ENCODE measurements at places on chromosomes 13 and 19.

- no peak for DNase-seq
Measured at GRCh38 chr13:41199079-41199478, 4.7 kb upstream of the KBTBD7 start.

DNA sequence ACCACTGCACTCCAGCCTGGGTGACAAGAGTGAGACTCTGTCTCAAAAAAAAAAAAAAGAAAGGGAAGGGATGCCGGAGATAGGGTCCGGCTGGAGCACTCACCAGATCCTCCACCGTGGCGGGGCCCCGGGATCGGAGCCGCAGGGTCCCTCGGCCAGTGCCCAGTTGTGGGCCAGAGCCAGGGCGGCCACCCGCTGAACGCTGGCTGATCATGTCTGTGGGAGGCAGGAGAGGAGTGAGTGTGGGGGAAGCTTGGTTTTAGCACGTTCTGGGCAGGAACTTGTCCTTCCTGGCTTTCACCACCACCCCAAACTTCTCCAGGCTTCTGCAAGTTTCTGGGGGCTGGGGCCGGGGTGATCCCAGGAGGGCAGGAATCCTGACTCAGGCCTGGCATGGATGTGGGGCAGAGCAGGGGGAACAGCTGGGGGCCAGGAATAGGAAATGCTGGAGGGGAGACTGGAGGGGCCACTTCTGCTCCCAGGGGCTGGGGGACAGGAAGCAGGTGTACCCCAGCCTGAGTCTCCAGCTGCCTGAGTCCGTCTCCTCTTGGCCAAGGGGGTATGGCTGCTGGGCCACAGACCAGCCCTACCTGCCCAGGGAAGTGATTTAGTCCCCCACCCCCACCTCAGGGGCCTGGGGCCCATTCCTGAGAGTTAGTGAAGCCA lies 4.3 kb upstream of the PTGER1 start:
- DNase-seq: no peak

GRCh38 chr19:39846678-39847486 lies 703 bp upstream of the FBL start:
- no peak for DNase-seq

DNA sequence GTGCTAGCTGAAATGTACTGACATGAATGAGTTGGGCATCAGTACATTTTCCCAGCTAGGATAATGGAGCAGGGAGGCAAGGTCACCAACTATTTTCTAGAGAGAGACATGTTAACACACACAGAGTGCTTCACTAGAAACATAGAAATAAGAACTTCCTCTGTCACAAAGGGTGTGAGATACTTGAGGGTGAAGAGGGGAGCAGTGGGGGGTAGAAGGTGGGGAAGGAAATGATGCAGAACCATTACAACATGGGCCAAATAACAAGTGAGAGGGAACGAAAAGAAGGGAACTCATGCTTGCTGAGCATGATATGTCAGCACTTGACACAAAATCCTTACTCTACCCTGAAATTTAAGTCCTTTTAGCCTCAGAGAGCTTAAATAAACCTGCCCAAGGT lies 87.8 kb upstream of the RFC3 start:
- no peak for DNase-seq

DNA sequence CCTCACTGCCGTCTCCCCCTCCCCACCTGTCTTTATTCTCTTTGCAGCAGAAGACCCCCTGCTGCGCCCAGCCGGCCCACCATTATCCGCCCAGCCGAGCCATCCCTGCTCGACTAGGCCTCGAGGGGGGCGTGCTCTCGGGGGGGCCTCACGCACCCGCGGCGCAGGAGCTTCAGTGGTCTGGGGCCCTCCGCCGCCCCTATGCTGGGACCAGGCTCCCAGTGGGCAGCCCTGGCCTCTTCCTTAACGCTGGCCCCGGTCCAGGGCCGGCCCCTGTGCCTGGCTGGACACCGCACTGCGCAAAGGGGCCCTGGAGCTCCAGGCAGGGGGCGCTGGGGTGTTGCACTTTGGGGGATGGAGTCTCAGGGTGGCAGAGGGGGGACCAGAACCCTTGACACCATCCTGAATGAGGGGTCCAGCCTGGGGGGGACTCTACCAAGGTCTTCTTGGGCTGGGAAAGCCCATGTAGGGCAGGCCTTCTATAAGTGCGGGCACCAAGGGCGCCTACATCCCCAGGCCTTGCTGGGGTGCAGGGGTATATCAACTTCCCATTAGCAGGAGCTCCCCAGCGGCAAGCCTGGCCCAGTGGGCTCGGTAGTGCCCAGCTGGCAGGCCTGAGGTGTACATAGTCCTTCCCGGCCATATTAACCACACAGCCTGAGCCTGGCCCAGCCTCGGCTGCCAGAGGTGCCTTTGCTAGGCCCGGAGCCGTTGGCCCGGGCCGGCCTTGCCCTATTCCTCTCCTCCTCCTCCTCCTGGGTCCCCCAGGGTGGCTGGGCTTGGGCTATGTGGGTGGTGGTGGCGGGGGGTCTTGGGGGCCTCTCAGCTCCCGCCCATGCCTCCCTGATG lies 4.9 kb downstream of the TMED1 start:
- no peak for DNase-seq

- no peak for DNase-seq
Measured at GRCh38 chr13:61029064-61029463, 386.6 kb downstream of the PCDH20 start.

DNA sequence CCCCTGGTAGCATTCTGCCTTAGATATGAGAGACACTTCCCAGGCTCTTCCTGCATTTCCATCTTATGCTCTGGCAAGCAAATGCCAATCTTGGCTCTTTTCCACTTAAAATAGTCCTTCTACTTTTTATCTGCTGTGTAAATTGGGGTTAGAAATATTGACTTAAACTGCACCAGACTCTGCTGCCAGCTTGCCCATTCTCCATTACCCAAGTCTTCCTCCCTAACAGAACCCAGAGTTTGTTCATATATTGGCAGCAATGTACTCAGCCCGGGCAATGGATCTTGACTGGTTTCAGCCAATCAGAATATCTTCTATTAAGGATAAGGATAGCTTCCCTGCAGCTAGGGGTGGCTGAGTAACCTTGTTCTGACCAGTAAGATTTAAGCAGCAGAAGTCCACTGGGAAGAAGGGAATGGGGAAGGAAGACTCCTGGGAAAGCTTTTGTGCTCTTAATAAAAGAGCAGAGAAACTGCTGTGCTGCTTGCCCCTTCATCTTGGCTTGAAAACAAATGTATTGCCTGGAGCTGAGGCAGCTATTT lies 177.1 kb downstream of the KCNRG start:
- no peak for DNase-seq

GRCh38 chr13:38933786-38934185 lies 56.8 kb downstream of the STOML3 start:
- DNase-seq: no peak

DNA sequence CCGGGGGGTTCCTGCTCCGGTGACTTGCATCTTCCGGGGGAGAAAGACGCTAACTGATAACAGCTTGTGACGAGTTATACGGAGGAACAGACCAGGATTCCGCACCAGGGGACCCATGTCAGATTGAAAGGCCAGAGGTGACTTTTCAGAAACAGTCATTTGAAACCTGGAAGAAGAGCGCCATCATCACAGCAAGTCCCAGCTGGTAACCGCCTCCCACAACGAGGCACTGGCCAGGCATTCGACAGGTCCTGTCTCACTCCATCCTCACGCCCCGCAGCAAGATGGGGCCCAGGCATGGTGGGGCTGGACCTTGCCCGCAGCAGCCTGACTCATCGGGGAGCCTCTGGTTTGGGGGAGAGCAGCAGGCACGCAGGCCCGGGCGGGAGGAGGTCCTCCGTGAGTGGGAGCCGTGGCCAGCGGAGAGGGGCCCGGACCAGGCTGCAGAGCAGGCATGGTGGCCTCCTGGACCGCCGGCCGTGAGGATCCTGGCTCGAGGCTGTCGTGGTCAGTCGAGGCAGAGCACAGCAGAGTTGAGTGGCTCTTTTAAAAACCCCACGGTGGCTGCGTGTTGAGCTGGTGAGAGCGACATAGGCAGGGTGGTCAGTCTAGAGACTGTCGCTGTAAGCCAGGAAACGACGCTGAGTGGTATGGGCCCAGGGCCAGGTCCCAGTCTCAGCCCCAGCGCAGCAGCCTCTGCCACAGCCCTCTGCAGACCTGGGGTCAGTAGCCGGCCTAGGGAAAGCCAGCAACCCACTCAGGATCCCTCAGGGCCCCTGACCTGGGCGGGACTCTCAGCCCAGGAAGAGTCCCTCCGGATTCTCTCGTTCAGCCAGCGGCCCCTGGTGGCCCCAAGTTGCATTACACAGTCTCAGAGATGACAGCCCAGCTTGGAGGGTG lies 94.9 kb upstream of the MCF2L start:
- no peak for DNase-seq

- no peak for DNase-seq
Measured at GRCh38 chr13:51043310-51043709, 67.8 kb downstream of the C13orf42 start.

DNA sequence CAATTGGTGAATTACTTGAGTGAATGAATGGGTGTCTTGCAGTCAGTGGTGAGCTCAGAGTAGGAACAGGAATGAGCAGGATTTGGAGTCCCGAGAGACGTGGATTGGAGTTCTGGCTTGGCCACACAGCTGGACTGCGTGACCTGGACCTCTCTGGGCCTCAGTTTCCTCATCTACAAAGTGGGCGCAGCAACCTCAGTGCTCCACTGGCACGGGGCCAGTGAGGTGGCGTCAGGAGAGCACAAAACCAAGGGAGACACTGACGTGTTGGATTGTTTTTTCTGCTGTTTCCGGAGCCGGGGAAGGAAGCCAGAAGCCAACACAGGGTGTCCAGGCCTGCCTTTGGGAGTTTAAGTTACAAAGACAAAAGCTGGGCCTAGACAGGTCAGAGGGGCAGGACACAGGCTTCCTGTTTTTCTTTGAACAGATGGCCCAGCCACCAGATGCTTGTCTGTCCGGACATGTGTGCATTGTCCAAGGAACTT lies 6.5 kb upstream of the DOCK6 start:
- DNase-seq: no peak

DNA sequence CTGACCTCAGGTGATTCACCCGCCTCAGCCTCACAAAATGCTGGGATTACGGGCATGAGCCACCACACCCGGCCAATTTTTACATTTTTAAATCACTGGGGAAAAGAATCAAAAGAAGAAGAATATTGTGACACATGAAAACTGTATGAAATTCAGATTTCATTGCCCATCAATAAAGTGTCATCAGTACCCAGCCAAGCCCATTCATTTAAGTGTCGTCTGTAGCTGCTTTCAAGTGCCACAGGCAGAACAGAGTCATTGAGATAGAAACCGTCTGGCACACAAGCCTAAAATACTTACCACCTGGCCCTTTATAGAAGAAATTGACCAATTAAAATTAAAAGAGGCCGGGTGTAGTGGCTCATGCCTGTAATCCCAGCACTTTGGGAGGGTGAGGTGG lies 15.3 kb downstream of the COLGALT1 start:
- DNase-seq: no peak

- DNase-seq: peak; percentile 83
Measured at GRCh38 chr19:16070366-16070990, 5.8 kb upstream of the TPM4 start.

GRCh38 chr19:31963746-31964145 lies 381.7 kb upstream of the ZNF507 start:
- no peak for DNase-seq

DNA sequence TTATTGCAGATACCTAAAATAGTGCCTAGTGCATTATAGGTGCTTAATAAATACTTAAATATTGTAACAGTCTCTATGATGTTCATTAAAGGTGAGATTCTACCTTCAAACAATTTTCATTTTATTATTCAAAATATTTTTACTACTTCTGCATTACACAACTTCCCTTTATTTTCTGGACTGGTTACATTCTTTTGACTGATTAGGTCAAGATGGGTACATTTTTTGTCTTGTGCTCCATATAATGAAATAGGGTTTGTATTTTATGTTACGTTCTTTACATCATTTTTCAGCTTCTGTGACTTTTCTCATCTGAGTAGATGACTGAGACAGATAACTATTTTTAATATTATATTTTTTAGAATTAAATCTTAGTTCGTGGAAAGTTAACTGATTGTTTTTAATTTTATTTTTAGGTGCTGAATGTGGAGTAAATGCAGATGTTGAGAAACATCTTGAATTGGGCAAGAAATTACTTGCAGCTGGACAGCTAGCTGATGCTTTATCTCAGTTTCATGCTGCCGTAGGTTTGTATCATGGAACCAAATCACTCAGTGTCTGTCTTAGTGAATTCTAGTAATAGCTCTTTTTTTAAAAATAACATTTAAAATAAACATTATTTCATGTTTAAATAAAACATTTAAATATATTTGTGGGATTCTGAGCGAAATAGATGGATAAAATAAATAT lies 32.0 kb downstream of the DNAJC3 start:
- DNase-seq: no peak

DNA sequence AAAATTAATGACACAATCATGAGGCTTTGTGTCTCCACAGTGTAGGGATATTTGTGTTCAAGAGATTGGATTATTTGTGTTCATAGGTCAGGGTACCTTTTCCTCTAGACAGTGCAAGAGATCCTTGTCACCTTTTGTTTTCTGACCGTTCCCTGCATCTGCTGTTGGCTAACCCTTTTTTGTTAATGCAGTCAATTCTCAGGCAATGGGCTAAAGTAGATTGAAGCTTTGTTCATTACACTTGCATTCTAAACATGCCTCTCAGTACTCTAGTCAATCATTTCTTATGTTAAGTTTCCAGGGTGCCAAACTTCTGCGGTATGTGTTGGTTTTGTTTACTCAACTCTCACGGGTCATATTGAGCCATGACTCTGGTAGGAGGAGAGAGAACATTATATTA lies 1.8 kb upstream of the MED4 start:
- DNase-seq: no peak
